NCI-H2227 treated with DMSO at 0.1 percent for 48 hours (cell line): ENCODE measurements at places on chromosomes 5 and 9.

GRCh38 chr5:8827696-8828095 is 718.2 kb downstream of the SEMA5A start:
- no peak for DNase-seq

DNA sequence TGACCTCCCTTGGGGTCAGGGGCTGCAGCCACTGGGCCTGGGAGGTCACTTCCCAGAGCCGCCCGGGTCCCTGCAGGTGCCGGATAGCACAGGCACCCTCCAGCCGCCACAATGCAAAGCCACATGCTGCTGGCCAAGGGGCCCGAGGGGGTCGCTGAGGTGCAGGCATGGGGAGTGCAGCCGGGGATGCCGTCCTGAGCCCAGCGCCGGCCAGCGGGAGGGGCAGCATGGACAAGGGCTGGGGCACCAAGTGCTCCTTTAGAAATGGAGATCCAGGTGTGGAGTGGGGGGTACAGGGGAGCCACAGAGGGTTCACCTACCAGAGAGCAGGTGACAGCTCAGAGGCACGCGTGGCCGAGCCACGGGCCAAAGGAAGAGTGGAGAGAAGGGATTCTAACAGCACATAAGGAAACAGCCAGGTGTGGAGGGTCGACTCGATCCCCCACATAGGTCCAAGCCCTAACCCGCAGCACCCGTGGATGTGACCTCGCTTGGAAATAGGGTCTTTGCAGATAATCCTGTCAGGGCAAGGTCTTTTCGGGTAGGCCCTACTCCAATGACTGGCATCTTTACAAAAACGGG is 24.7 kb downstream of the ZDHHC11B start:
- DNase-seq: no peak

- DNase-seq: no peak
Observed at GRCh38 chr9:18786911-18787650, 245.9 kb downstream of the SAXO1 start.

DNA sequence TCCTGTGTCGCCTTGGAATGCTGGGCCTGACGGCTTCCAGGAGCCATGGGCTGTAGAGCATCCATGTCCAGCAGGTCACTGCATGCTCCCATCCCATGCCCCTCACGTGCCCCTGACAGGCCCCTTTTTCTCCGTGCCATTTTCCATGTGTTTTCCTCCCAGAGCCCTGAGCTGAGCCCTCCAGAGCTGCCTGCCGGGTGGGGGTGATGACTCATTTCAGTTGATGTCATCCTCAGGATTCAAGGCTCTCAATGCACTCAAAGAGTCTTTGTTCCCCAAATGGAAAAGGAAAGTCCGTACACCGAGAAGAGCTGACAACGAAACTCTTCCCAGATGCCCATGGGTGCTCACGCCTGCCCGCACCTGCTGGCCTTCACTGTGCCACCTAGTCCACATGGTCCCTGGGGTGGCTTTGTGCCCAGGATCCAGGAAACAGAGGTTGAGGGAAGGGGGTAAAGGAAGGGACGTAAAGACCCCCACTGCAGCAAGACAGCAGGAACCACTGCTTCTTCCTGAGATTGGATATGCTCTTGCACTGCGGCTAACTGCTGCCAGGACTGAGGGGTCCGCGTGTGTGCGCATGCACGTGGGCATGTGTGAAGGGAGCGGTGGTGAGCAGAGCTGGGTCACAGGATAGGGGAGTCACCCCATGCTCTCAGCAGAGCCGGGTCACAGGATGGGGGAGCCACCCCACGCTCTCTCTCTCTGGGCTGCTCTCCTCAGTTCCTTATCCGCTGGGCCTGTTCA is 27.6 kb downstream of the COL15A1 start:
- no peak for DNase-seq

GRCh38 chr5:81233080-81233634 is at the start of gene CKMT2:
Gene CKMT2, plus strand, starts transcription at chr5:81233322. Its CDS starts 17,811 bp downstream, at chr5:81251133.
- peak; percentile 65 for DNase-seq

- no peak for DNase-seq
Observed at GRCh38 chr9:15843931-15844330, 291.1 kb downstream of the CCDC171 start.

GRCh38 chr9:79809931-79810330 is 238.2 kb downstream of the TLE4 start:
- DNase-seq: no peak

DNA sequence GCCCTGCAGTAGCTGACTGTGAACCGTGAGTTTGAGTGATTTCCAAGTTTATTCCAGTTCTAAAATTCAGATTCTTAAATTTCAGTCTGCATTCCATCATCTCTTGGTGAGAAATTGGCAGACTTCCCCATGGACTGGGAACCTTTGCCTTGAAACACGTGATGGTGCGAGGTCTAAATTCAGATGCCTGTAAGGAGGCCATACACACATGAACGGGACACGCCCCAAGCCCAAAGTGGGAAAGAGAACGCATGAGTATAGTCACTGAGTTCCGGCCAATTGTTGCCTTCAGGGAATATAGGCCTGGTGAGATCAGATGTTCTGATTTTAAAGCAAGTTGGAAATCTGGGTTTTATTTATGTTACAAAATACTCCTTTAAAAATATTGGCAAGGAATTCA is 1084.4 kb upstream of the WWC1 start:
- DNase-seq: no peak

GRCh38 chr5:180284149-180284548 is 7.7 kb downstream of the MAPK9 start:
- DNase-seq: no peak

- no peak for DNase-seq
Observed at GRCh38 chr5:95075111-95075510, 209.8 kb downstream of the MCTP1 start.

GRCh38 chr5:99060306-99061261 is 131.8 kb upstream of the CHD1 start:
- peak; percentile 36 for DNase-seq

- DNase-seq: no peak
Observed at GRCh38 chr5:136311999-136312398, 53.3 kb downstream of the TRPC7 start.

- DNase-seq: no peak
Observed at GRCh38 chr9:5013374-5013773, 28.3 kb downstream of the JAK2 start.

- no peak for DNase-seq
Observed at GRCh38 chr9:77158772-77159513, 18.4 kb upstream of the VPS13A start.

DNA sequence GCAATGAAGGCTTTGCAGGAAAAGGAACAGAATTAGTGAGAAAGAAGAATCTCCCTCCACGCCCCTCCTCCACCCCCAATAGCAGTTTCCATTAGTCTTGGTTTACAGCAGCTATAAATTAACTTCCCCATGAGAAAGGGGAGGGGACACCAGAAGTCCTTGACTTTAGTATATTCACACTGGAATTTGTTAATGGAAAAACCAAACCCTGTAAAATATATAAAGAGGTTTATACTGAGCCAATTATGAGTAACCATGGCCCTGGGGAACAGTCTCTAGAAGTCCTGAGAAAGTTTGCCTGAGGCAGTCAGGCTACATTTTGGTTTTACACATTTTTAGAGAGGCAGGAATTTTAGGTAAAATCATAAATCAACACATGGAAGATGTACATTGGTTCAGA is 88.5 kb downstream of the ALDH1A1 start:
- no peak for DNase-seq

GRCh38 chr9:34190996-34191892 is 12.4 kb downstream of the UBAP1 start:
- DNase-seq: peak; percentile 29

GRCh38 chr9:14318361-14318760 is 4.4 kb upstream of the NFIB start:
- no peak for DNase-seq

DNA sequence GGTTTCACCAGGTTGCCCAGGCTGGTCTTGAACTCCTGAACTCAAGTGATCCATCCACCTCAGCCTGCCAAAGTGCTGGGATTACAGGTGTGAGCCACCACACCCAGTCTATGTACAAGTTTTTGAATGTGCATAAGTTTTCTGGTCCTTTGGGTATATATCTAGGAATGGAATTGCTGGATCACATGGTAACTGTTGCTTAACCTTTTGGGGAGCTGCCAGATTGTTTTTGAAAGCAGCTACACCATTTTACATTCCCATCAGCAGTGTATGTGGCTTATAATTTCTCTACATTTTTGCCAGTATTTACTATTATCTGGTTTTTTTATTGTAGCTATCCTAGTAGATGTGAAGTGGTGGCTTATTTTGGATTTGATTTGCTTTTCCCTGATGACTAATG is 8.9 kb upstream of the LNPEP start:
- DNase-seq: no peak

- DNase-seq: no peak
Observed at GRCh38 chr5:139446956-139447779, 7.8 kb upstream of the DNAJC18 start.
